ENCODE measurements at places on chromosomes 5 and 9.

- DNase-seq, result no peak
Observed at GRCh38 chr9:83472764-83473163, 65.4 kb downstream of the FRMD3 start.

- peak; percentile 84 for DNase-seq
Observed at GRCh38 chr5:42811591-42812446, at the start of gene SELENOP. Gene SELENOP, minus strand, starts transcription at chr5:42811892. Its CDS starts 3,539 bp downstream, at chr5:42808353.

GRCh38 chr5:110218981-110219380, 507.5 kb downstream of the TMEM232 start:
- no peak for DNase-seq

DNA sequence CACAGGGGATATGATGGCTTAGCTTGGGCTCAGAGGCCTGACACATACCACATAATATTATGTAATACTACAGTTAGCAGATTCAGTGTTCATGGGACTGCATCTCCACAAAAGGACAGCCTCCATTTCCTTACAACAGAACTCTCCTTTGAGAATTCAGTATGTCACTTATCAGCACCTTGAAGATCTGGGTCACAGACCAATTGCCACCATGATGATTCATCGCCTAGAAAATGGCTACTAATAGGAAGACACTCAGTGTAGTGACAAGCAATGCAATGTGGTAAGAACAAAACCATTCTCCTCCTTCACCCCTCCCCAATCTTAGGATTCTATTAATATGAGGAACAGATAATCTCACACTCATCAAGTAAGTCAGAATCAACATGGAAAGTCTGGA, 38.7 kb upstream of the PRLR start:
- DNase-seq, result no peak

DNA sequence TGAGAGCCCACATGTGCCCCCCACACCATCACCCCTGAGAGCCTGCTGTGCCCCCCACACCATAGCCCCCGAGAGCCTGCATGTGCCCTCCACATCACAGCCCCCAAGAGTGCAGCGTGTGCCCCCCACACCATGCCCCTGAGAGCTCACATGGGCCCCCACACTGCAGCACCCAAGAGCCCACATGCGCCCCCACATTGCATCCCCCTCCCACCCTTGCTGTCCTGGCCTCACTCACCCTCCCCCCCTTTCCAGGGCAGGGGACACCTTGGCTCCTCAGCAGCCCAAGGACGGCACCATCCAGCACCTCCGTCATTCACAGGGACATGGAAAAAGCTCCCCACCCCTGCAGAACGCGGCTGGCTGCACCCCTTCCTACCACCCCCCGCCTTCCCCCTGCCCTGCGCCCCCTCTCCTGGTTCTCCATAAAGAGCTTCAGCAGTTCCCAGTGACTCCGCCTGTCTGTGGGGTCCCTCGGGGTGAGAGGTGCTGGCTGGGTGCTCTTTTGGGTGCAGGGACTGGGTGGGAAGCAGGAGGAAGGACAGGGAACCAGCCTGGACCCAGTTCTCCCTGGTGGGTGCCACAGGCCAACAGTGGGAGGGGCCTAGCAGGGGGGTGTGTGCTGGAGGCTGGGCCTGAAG, 5.0 kb downstream of the LCN1 start:
- DNase-seq, result no peak

DNA sequence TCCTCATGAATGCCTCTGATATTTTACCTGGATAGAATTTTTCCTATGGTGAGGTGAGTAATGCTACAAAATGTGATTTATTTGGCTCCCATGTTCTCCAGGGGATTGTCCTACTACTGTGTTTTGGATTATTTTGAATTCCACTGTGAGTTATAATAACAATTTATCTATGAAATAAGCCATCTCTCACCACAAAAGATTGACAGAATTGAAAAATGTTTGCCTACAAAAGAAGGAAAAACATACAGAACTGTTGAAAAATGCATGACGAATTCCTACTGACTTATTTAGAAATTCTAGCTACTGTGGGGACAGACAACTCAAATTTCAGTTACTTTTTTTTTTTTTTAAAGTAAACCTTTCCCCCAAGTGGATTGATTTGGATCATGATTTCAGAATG, 463.7 kb upstream of the GRIN3A start:
- DNase-seq, result no peak

Data from putamen (tissue), 1 donor.